ENCODE measurements at places on chromosomes 5 and 9. TPM values are rescaled to one million over a fixed set of nuclear protein-coding genes. Genes with fewer than 3 reads are reported as not detected.

The FBXL17 gene
- 24.8 TPM for total RNA-seq

The DNAJA1 gene
- total RNA-seq: 60.5 TPM

The LHX6 gene
- total RNA-seq: 5.0 TPM

The TXNDC8 gene
- total RNA-seq: not detected

The SPAAR gene
- 3.2 TPM for total RNA-seq

The FLT4 gene
- total RNA-seq: 10.8 TPM

The NMUR2 gene
- not detected for total RNA-seq

The AMBP gene
- total RNA-seq: not detected

The HRCT1 gene
- 23.6 TPM for total RNA-seq

The FAM200C gene
- total RNA-seq: 6.0 TPM

The SLC28A3 gene
- 0.21 TPM for total RNA-seq

The PTGDS gene
- total RNA-seq: 66.1 TPM

The SPAG8 gene
- total RNA-seq: 0.21 TPM

The PIP5K1B gene
- total RNA-seq: 3.9 TPM

The RELL2 gene
- total RNA-seq: 1.6 TPM

The SCGB3A2 gene
- not detected for total RNA-seq

The EIF4E1B gene
- not detected for total RNA-seq

The PRPF4 gene
- total RNA-seq: 20.6 TPM

The ENHO gene
- not detected for total RNA-seq

The POU5F2 gene
- 6.2 TPM for total RNA-seq

The RNF183 gene
- not detected for total RNA-seq

The PTGS1 gene
- total RNA-seq: 10.8 TPM

Data from thoracic aorta (tissue), 2 donors.